ENCODE measurements at places on chromosomes 2 and 18. TPM values are rescaled to one million over a fixed set of nuclear protein-coding genes. Genes with fewer than 3 reads are reported as not detected.

GRCh38 chr18:57743008-57743407, 60.1 kb downstream of the ATP8B1 start:
- peak overlapping the region; percentile 83 for H3K27ac ChIP-seq
- H3K27me3 ChIP-seq = no peaks in the 10 kb centered on the region
- H3K4me3 ChIP-seq = no peak overlapping the region
- H3K4me1 ChIP-seq = peaks cover 25% of the 10 kb centered on the region

Gene ARHGEF4
- total RNA-seq = not detected

Gene ZNF396
- 0.72 TPM for total RNA-seq

DNA sequence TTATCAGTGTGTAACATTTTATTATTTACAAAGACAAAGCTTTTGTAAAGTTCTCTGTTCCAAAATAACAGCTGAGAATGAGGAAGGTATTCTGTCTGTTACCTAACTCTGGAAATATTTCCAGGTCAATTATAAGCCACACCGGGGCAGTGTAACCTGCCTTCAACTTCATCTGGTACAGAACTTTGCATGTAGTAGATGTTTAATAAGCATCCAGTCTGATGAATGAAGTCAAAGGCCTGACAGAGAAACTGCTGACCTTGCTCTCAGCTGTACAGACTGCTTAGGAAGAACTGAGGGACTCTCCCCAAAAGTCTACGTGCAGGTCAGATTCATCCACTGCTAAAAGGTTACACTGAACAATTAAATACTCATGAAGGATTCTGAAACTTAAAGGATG, 43.3 kb downstream of the WDFY1 start:
- H3K4me1 ChIP-seq = no peaks in the 10 kb centered on the region
- H3K27ac ChIP-seq = no peak overlapping the region
- H3K4me3 ChIP-seq = no peak overlapping the region
- no peak for DNase-seq
- H3K36me3 ChIP-seq = peaks cover 28% of the 10 kb centered on the region
- H3K27me3 ChIP-seq = no peaks in the 10 kb centered on the region

Gene RTP5
- total RNA-seq = not detected

DNA sequence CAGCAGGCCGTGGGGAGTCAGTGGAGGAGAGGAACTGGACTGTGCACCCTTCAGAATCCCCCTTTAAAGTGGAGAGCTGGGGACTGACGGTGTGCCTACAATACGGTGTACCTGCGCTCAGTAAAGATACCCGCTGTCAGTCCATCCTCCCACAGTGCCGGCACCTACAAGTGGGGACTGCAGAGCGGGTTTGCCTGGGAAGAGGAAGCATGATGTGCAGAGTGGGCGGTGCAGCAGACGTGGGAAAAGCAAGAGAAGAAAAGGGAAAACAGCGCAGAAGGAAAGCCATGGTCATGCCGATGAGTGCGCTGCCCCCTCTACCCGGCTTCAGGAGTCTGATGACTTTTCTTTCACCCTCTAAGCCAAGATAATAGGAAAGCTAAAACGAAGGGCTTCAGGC, 148.0 kb downstream of the TPO start:
- H3K27ac ChIP-seq = no peak overlapping the region
- no peak for DNase-seq
- H3K4me3 ChIP-seq = no peak overlapping the region
- no peaks in the 10 kb centered on the region for H3K27me3 ChIP-seq
